ENCODE measurements at places on chromosomes 2 and 18.

DNA sequence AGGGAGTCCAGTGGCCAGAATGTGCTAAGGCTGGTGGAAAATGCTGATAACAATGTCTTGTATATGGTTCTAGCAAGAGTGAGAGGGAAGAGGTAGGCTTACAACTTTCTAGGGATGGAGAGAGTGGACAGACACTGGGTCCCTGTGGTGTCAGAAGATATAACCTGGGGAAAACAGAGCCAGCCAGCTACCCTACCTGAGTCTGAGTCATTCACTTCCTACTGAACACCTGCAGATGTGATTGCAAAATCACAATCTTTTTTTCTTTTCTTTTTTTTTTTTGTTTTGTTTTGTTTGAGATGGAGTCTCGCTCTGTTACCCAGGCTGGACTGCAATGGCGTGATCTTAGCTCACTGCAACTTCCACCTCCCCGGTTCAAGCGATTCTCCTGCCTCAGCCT is 7.3 kb downstream of the TET3 start:
- DNase-seq: no peak

DNA sequence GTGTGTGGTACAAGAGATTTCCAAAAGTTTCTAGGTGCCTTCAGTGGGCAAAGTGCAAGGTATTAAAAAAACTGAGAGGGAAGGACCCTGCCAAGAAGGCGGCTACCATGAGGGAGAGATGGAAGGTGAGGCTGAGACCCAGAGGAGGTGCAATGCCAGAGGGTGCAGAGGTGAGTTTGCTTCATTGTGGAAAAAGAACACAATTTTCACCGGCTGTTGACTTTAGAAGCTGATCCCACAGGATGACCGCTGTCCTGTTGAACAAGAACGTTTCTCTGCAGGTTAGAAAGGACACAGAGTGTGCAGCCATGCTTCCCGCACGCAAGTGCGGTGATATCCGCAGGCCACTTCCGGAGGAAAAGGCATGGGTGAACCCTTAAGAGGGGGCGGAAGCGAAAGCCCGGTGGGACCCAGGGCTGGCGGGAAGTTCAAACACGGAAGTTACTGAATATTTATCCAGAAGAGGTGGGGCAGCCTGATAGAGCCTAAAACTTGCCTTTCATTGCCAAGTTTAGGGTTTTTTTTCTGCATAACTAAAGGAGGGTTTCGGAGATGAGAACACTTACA is 16.6 kb downstream of the SP110 start:
- DNase-seq: no peak

DNA sequence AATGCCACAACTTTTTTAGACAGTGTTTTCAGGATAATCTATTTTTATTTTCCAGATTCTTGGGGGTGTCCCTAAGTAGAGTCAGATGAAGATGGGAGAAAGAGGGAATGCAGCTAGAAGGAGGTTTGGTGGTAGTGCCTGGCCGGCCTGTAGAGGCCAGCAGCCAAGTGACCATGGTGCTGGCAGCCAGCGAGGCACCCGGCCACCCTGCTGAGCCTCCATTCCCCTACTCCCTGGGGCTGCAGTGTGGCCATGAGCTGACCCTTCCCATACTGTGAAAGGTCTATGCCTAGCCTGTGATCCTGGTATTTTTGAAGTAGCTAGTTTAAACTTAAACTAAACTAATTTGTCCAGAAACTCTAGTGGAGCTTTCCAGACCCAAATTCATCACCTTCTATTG is 268.6 kb downstream of the CYRIA start:
- DNase-seq: no peak

- DNase-seq: no peak
Observed at GRCh38 chr2:9214873-9215272, 8.3 kb downstream of the ASAP2 start.
